ENCODE measurements at places on chromosomes 5 and 9.

- no peak for DNase-seq
Measured at GRCh38 chr5:145939540-145940065, 3.2 kb downstream of the SH3RF2 start.

DNA sequence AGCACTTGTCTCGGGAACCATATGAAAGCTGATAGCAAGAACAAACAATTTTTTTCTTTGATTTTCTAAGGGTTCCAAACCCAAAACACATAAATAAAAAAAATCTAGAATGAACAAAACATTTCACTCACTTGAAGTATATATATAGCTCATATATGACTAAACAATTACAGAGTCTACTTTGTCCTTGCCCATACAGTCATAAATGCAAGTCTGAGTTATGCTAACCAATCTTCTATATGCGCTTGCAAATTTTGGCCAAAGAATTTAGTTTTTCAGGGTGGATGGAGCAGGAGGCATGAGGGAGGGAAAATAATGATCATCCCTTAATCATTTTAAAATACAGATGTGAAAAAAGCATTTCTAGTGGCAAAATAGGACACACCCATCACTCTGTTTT is 370.1 kb downstream of the BNC2 start:
- no peak for DNase-seq

DNA sequence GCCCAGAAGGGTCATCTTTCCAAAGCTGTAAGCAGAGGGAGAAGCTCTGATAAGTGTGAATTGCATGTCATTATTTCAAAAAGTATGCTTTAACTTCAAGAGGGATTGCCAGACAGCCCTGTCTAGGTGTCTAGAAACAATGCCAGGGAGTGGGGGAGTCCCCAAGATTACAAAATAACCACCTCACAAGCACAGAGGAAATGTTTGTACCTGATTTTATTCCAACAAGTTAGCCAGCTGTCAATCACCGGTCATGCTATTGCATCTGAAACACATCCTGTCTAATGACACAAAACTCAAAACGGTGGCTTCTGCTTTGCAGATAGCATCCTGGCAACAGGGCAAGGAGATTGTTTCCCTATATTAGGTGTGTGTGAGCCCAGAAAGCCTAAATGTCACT is 154.2 kb upstream of the WWC1 start:
- no peak for DNase-seq

- DNase-seq = no peak
Measured at GRCh38 chr5:150172145-150172544, 5.6 kb downstream of the CDX1 start.

DNA sequence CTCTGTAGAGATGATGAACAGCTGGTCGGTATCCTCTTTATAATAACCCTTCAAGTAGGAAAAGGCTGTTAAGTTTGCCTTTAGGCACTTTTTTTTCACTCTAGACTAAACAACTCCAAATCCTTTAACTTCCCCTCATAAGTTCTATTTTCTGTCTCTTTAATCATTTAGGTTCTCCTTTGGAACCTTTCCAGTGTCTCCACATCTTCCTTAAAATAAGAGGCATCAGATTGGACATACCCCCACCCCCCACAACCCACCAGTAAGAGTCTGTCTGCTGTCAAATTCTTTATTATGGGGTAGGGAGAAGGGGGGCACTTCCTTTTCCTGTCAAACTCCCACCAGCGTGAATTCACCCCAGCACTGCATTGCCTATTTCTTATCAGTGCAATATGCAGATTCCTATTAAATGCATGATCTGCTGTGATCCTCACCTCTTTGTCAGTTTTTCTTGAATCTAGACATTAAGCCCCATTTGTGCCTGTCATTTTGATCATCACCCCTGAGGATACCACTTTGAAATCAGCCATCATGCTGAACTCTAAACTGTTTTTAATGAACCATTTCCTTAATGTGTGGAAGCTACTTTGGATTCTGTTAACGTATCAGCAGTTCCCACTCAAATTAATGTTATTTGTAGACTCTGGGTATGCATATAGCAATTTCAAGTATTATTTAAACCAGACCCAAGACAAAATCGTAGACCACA is 212.2 kb downstream of the PDZD2 start:
- no peak for DNase-seq

- no peak for DNase-seq
Measured at GRCh38 chr5:175680463-175680862, 22.6 kb downstream of the HRH2 start.

- peak; percentile 91 for DNase-seq
Measured at GRCh38 chr5:141691867-141692532, 10.0 kb upstream of the ARAP3 start.

GRCh38 chr5:139438707-139439012 is 665 bp downstream of the DNAJC18 start:
- DNase-seq = peak; percentile 38

DNA sequence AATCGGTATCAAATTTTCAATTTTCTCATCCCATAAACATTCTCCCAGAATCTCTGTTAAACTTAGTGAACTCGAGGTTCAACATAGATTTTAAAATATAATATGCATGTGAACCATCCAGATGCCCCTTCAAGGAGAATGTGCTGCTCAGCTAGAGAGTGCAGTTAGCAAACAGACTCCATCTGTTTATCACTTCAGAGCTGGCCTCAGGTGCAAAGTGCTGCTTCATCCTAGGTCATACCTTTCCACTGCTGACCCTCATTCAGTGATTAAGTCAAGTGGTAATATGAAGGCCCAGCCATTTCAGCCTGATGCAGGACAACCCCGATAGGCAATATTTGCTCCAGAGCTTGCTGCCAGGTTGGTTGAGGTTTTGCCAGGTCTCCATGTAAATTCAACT is 339.0 kb upstream of the POU5F2 start:
- DNase-seq = peak; percentile 73

DNA sequence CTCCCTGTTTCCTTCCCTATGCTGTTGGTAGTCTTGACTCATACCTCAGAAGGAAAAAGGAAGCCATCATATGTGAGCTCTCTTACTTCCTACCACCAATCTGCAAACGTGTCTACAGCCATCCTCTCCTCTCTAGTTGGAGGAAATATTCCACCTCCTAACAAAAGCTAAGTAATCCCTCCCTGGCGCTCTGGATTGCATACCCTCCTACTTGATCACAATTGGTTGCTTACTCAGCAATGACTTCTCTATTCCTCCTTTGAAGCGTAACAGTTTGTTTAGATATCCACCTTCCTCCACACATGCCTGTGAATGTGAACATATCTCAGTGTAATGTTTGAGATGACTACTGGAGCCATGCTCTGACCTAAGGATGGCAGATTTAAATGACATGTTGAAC is 18.2 kb downstream of the RUSC2 start:
- DNase-seq = no peak

DNA sequence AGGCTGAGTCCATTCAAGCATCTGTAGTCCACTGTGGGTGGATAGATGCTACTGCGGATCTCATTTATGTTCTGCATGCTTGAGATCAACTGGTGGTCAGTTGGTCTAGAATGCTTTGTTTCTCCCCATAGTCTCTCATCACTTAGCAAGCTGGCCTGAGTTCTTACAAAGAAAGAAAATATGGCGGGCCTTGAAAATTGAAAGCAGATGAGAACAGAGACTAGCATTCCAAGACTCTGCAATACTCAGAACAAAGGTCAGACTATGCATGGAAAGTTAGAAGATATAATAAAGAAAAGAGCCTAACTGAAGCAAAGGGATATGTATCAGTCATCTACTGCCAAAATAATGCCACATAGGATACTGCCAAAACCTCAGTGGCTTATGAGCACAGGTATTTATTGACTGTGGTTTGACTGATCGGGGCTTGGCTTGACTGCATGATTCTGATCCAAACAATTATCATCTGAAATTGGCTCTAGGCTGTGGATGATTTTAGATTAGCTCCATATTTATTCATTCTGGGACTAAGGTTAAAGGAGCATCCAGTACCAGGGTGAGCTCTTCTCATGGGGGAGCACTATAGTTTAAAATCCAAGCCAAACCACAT is 258.9 kb downstream of the TAF11L14 start:
- DNase-seq = no peak

DNA sequence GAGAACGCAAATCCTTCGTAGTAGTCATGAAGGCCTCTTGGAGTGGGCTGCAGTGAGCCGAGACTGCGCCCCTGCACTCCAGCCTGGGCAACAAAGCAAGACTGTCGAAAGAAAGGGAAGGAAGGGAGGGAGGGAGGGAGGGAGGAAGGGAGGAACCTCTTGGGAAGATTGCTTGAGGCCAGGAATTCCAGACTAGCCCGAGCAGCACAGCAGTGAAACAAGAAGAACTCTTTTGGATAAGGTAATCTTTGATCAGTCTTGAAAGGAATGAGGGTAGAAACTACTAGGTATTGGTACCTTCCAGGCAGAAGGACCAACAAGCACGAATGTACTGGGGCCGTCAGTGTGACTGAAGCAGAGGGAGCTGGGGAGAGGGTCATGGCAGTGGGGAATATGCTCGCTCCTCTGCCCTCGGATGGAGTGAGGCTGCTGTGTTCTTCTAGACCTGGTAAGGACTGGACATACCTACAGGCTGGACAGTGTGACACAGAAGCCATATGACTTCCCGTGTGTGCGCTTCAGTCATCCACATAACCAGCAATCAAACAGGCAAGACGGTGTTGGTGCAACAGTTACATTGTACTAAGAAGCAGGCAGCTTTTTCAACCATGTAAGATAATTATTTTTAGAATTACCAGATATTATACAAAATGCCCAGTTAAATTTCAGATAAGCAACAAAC is 45.2 kb downstream of the P4HA2 start:
- no peak for DNase-seq

DNA sequence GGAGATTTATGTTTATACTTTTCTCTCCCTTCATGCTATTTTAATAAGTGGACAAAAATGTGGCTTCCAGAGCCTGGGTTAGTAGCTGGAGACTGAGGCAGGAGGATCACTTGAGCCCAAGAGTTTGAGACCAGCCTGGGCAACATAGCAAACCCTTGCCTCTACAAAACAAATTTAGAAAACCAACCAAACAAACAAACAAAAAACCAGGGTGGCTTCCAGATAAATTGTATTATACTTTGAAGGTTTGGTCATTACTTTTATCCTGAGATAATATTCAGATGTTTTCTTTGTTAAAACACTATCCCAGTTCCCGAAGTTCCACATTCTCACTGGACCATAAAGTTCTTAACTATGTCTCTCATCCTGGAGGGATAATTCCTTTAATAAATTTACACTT is 46.0 kb downstream of the ALDH1A1 start:
- no peak for DNase-seq

DNA sequence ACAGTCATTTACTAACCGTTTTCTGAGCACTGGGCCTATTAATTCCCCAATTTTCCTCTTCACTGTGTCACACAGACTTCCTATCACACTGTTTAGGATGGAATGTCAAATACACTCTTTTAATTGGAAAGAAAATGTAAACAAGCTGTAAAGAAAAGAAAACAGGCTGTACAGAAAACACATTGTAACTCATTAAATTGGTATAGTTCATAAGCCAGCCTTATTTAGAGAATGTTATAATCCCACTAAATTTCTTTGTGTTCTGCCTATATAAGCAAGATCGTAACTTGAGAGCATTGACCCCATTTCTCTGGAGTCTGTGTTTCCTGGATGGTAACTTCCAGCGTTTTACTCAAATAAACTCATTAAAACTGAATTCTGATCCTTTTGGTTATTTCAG is 46.5 kb downstream of the TARS1 start:
- no peak for DNase-seq

DNA sequence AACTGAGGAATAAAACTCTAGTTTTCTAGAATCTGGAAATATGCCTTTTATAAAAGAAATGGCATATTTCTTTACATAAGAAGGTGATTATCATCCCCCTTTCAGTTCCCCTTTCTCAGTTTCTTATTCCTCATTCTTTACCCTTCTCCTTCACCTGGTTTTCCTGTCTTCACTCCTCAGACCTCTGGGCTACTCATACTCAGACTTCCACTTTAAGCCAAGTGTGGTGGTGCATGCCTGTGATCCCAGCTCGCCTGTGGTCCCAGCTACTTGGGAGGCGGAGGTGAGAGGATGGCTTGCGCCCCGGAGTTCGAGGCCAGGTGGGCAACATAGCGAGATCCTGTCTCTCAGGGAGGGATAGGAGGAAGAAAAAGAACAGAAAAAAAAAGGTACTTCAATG is 57.2 kb downstream of the RANBP6 start:
- no peak for DNase-seq

GRCh38 chr5:128572051-128572929 is 34.2 kb upstream of the FBN2 start:
- DNase-seq = no peak

DNA sequence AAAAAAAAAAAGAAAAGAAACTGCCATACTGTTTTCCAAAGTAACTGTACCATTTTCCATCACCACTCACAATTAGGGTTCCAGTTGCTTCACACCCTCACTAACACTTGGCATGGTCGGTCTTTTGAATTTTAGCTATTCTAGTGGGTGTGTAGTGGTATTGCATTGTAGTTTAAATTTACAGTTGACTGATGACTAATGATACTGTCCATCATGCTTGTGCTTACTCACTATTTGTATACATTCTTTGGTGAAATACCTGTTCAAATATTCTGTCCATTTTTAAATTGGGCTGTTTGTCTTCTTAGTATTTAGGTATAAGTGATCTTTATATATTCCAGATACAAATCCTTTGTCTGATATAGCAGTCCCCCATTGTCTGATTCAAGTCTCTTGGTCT is 36.2 kb upstream of the ZNF169 start:
- peak; percentile 27 for DNase-seq

DNA sequence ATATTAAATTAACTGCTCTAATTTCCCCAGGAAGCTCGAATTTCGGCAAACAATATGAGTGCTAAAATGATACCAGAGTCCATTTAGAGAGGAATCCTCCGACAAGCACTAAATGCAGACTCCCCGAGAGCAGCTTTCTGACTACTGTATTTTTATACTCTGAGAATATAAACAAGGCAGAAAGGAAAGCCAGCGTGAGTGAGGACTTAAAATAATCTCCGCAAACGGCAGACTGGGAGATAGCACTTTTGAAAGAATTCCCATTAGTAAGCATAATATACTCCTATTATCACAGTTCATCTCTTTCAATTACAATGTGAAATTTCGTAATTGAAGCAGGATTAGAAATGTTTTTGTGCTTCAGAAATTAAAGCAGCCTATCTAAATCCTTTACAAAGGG is 269.4 kb upstream of the PANK3 start:
- DNase-seq = no peak
